Activated CD4-positive, alpha-beta T cell treated with anti-CD3 and anti-CD28 coated beads, Interleukin-2, amount 50 U/mL, for 4 hours (primary cell): ENCODE measurements at places on chromosomes 4 and X.

GRCh38 chrX:29947225-29947624 lies 268.1 kb upstream of the MAGEB2 start:
- DNase-seq: no peak

- peak; percentile 57 for DNase-seq
Measured at GRCh38 chr4:183840311-183840710, 64.8 kb upstream of the STOX2 start.

DNA sequence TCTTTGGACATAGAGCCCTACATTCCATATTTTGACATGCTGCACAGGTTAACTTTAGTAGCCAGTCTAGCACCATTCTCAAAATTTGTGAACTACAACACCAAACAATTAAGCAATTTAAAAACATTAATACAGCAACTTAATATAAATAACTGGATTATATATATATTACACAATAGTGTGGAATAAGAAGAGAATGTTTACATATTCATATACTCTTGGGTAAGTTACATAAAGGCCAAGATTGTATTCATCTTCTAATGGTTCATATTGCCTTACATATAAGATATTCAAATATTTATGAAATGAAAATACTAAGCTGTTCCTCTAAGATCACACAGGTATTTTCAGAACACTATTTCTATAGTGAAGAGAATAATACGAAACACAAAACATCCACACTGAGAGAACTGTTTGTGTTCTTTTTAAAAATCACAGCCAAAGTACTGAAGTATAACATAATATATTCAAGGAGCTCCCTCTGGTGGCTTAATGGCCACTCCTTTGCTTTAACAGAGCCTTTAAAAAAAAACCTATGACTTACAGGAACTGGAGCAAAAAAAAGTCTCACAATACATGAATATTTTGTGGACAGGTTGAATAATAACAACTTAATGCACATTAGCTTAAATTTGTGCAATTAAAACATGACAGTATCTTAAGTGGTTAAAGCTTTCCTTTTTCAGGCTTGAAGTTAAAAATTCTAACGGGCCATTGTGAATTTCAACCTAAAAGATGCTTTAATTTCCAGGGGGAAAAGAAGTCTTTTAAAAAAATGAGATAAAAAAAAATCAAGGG lies 46.2 kb downstream of the NEK1 start:
- no peak for DNase-seq

- no peak for DNase-seq
Measured at GRCh38 chr4:96315815-96316214, 475.9 kb downstream of the PDHA2 start.

GRCh38 chr4:144710526-144710912 lies 64.6 kb downstream of the HHIP start:
- DNase-seq: no peak

DNA sequence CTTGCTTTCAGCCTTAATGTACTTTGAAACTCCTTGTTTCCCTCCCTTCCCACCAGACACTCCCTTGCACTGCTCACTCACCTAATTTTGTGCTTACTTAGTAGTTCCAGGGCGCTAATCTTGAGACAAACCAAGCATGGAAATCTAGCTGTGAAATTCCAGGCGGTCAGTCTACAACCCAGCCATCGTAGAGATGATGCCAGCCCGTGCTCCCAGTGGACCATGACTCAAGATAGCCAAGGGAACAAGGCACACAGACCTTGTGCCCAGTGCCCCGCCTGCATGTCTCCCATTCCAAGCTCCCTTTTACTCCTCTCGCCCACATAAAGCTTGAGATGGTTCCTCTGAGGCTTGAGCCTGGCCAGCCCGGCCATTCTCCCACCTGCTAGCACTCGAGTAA lies 11.1 kb downstream of the TREX2 start:
- DNase-seq: no peak

DNA sequence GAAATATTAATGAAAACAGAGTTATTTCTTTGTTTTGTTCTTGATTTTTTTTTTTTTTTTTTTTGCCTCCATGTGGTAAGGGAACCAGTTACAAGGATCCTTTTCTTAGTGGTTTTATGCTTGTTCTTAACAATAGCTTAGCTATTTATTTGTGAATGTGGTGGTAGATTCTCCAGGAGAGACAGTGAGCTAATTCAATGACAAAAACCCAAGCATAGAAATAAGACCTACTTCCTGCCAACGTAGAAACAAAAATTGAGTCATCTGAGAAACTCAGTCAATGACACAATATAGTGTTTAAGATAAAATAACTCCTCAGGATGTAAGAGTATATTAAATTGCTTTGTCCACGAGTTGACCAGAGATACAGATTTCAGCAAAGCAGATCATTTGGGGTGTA lies 863.8 kb upstream of the PABPC4L start:
- DNase-seq: no peak
